ENCODE measurements at places on chromosomes 2 and 18.

GRCh38 chr2:144553379-144553778, 33.5 kb upstream of the ZEB2 start:
- no peak for DNase-seq

GRCh38 chr2:220166616-220167015, 539.2 kb downstream of the SLC4A3 start:
- DNase-seq: no peak

DNA sequence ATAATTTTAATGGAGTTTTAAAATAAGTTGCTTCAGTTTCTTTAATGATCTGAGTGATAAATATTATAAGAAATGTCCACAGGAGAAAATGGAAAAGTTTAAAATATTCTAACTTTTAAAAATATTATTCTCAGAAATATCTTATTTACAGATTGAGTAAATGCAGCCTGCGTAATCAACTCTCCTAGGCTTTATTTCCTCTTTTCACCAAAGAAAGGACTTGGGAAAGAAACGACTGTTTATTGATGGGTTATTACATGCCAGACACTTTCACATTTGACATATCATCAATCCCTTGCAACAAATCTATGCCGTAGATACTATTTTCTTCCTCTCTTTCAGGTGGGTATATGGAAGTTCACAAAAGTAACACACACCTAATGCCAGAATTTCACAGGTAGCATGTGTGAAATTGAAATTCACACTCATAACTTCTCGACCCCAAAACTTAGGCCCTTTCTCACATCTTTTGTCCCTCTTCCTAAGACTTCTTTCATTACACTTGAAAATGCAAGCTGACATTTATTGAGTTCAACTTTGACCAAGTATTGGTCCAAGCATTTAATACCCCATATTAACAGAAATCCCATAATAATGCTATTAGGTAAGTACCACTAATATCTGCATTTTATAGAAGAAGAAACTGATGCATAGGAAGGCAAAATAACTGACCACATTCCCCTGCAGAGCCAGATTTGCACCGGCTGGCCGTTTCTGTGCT, 49.2 kb downstream of the MYOM1 start:
- DNase-seq: no peak

DNA sequence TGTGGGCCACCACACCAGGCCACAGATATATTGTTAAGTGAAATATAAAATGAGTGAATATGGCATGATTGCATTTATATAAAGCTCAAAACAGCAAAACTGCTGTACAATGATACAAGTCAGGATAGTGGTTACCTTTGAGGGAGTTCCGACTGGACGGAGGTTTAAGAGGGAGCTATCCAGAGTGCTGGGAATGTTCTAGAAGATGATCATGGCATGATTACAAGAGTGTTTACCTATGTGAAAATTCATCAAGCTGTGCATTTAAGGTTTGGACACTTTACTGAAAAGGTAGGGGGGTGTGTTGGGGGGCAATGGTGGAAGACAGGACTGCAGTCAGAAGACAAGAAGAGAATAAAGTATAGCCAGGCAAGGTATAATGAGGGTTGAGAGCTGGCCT, 201.4 kb downstream of the ZBTB7C start:
- no peak for DNase-seq

GRCh38 chr2:190451561-190452176, 43.5 kb downstream of the MFSD6 start:
- DNase-seq: no peak

GRCh38 chr2:236768393-236769140, 198.9 kb downstream of the ACKR3 start:
- DNase-seq: no peak
